ENCODE measurements at places on chromosomes 12 and 14.

DNA sequence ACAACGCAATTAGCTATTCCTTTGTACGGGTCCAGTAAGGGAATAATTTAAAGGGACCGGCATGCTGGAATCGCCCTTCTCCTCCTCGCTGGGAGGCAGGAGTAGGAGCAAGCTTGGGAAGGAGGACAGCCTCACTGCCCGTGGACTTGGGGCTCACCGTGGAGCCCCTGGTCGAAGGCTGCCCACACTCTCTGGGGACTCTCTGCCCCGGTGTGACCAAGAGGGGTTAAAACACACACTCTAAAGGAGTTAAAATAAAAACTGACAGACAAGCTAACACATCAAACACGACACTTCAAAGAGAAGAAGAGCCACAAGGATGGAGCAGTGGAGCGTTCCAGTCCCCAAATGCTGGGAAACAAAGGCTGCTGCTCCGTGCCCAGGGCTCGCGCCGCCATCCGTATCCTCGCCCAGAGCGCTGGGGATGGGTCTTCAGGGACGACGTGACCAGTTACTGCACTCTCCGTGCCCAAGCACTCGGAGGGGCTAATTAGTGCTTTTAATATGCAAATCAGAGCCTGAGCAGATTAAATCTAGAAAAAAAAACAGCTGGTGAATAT lies 123.3 kb downstream of the PAPOLA start:
- H3K4me1 ChIP-seq, result no peaks in the 10 kb centered on the region
- DNase-seq, result no peak

- H3K4me1 ChIP-seq, result no peaks in the 10 kb centered on the region
- no peak overlapping the region for H3K27ac ChIP-seq
- H3K4me3 ChIP-seq, result no peak overlapping the region
- DNase-seq, result no peak
Measured at GRCh38 chr12:93518725-93519124, 51.4 kb downstream of the MRPL42 start.

DNA sequence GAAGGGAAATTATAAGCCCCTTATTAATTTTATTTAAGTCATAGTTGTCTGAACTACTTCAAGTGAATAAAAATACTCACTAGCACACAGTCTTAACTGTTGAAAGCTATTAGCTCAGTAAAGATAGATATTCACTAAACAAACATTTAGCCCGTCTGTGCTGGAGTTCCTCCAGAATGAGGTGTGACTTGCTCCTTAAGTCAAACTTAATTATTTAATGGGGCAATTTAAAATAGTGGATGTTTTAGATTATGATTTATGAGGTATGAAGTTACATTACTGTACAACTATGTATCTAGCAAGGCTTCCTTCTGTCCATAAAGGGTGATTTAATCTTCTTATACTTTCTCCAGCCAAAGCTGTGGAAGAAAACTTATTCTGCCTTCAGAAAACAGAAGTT lies 414.0 kb upstream of the FLRT2 start:
- no peak overlapping the region for H3K27ac ChIP-seq
- H3K4me1 ChIP-seq, result no peaks in the 10 kb centered on the region
- DNase-seq, result no peak
- H3K4me3 ChIP-seq, result no peak overlapping the region
- H3K27me3 ChIP-seq, result no peaks in the 10 kb centered on the region

DNA sequence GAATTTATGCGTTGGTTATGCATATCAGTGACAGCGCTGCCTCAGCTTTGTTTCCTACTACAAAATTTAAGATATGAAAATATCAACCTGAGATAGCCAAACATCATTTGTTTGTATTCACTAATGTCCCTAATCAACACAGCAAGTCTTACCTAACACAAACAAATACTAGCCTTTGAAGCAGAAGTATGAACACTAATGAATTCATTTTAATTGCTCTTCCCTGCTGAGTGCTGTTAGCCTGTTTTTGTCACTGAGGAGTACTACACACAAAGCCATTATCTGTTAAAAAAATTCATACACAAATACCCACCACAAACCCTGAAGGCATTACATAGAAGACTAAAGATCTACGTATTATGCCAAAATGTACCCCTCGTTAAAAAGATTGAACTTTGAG lies 150.8 kb downstream of the HELB start:
- DNase-seq, result no peak
- no peak overlapping the region for H3K4me3 ChIP-seq
- H3K27ac ChIP-seq, result no peak overlapping the region
- H3K27me3 ChIP-seq, result no peaks in the 10 kb centered on the region
- H3K36me3 ChIP-seq, result no peaks in the 10 kb centered on the region

DNA sequence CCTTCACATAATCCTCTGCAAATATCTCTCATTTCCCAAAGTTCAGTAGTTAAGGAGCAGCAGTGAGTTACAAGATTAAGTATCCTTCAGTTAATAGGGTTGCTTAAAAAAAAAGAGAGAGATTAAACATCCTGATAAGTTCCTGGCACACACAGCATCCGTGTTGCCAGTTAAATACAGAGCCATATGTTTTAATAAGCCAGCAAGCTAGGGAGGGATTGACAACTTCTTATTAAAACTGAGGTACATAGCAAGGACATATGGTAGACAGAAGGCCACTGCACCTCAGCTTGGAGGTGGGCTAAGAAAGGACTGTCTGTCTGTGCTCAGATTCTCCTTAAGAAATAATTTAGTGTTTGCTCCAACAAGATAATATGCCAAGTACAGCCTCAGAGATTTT lies 9.6 kb upstream of the TMEM30B start:
- H3K36me3 ChIP-seq, result no peaks in the 10 kb centered on the region
- no peak overlapping the region for H3K4me3 ChIP-seq
- no peak for DNase-seq
- no peaks in the 10 kb centered on the region for H3K27me3 ChIP-seq
- H3K27ac ChIP-seq, result no peak overlapping the region
- peaks cover 9% of the 10 kb centered on the region for H3K4me1 ChIP-seq

DNA sequence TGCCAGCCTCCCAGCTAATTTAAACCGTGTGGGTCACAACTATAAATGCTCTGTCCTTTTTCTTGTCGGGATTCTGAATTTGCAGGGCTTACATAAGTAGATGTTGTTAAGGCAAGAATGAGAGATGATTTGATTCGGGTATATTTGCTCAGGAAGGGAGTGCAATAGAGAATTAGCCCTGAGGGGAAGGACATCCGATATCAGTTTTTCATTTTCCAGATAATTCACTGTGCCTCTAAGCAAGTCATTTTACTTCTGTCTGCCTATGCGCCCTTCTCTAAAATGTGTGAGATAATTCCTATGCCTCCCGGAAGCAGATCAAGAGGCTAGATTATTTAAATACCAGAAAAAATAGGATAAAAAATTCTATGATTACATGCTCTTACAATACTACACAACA lies 300.5 kb downstream of the RMST start:
- H3K4me1 ChIP-seq, result peaks cover 9% of the 10 kb centered on the region
- no peaks in the 10 kb centered on the region for H3K36me3 ChIP-seq
- no peak overlapping the region for H3K27ac ChIP-seq

- no peak overlapping the region for H3K27ac ChIP-seq
- no peak for DNase-seq
- no peaks in the 10 kb centered on the region for H3K27me3 ChIP-seq
- H3K4me3 ChIP-seq, result no peak overlapping the region
- H3K36me3 ChIP-seq, result no peaks in the 10 kb centered on the region
- peaks cover 7% of the 10 kb centered on the region for H3K4me1 ChIP-seq
Measured at GRCh38 chr14:32472076-32472475, 143.0 kb downstream of the AKAP6 start.

- no peaks in the 10 kb centered on the region for H3K36me3 ChIP-seq
- H3K4me3 ChIP-seq, result no peak overlapping the region
- no peak overlapping the region for H3K27ac ChIP-seq
- H3K4me1 ChIP-seq, result no peaks in the 10 kb centered on the region
Measured at GRCh38 chr12:93059925-93060665, 131.0 kb upstream of the EEA1 start.

- no peaks in the 10 kb centered on the region for H3K27me3 ChIP-seq
- H3K36me3 ChIP-seq, result no peaks in the 10 kb centered on the region
- H3K4me3 ChIP-seq, result no peak overlapping the region
- H3K4me1 ChIP-seq, result no peaks in the 10 kb centered on the region
- no peak overlapping the region for H3K27ac ChIP-seq
Measured at GRCh38 chr12:87720967-87721366, 308.2 kb downstream of the C12orf50 start.

GRCh38 chr14:71472356-71473340 lies 459.6 kb upstream of the RGS6 start:
- no peak overlapping the region for H3K27ac ChIP-seq
- no peak overlapping the region for H3K4me3 ChIP-seq
- DNase-seq, result no peak
- no peaks in the 10 kb centered on the region for H3K36me3 ChIP-seq

GRCh38 chr12:85519163-85519562 lies 239.1 kb downstream of the ALX1 start:
- H3K36me3 ChIP-seq, result no peaks in the 10 kb centered on the region
- DNase-seq, result no peak
- H3K27ac ChIP-seq, result no peak overlapping the region
- H3K4me3 ChIP-seq, result no peak overlapping the region
- H3K27me3 ChIP-seq, result no peaks in the 10 kb centered on the region
- H3K4me1 ChIP-seq, result no peaks in the 10 kb centered on the region

Measured in body of pancreas (tissue), 4 donors.